Activated CD4-positive, alpha-beta T cell treated with anti-CD3 and anti-CD28 coated beads, Interleukin-2, Interleukin-6, amounts not matched to agents 100 ng/mL and 50 ng/mL, durations not matched to agents 16 hours and 8 hours (primary cell): ENCODE measurements at places on chromosomes 3 and 15.

DNA sequence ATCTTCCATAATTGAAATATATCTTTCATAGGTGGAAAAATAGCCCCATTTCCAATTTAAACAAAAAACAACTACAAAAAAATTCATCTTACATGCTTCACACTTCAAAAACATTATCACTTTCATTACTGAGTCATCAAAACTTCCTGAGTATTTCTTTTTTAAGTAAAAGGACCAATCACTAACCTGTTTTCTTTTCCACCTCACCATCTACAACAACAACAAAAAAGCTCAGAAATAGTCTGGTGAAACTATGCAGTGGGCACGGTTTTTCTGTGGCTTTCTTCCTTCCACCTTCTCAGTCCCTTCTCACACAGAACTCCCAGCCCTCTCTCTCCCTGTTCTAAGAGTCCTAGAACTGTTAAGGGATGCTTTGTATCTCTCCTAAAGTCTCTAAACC, 20.3 kb upstream of the TNIK start:
- peak; percentile 45 for DNase-seq

DNA sequence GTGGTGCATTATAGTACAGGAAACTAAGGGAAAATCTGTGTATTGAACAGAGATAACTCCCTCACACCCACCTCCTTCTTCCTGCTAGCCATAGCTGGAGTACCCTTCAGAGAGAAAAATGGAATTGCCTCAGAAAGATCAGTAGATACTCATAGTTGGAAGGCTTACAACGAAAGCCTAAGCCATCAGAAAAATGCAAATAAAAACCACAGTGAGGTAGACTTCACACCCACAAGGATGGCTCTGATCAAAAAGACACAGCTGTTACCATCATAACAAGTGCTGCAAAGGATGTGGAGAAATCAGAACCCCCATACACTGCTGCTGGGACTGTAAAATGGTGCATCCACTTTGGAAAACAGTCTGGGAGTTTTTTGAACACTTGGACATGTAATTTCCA, 7.4 kb upstream of the DLG1 start:
- peak; percentile 66 for DNase-seq

DNA sequence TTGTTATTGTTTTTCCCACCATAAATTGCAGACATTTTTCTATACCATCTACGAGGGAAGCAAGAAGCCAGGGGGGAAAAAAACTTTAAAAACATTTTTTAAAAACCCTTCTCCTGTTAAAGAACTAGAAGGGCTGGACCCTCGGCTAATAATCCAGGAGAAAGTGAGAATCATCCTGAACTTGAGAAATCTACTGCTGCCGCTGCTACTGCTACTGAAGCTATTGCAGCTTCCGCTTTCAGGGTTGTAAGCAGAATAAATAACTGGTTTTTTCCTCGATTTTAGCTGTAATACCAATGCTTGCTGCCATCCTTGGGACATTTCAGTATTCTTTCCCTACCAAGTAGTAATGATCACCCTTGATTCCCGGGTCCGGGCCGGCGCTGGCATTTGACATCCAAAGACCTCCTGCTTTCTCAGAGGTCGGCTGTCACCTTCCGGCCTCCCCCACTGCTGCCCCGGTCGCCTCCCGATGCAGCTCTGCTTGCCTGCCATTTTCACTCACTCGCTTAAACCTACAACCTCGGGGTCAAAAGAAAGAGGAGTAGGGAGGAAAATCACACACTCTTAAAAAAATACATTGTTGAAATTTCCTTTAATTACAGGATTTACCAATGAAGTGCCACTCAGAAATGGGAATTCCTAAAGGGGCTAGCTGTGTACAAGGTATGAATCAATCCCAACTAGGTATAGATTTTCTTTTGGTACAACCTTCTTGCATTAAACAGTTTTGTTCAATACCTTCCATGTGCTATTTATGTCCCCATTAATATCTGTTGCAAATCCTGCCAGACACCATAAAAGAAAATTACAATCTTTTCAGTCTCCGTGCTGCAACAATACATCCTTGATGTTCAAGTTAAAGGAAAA, 674 bp upstream of the MECOM start:
- no peak for DNase-seq

DNA sequence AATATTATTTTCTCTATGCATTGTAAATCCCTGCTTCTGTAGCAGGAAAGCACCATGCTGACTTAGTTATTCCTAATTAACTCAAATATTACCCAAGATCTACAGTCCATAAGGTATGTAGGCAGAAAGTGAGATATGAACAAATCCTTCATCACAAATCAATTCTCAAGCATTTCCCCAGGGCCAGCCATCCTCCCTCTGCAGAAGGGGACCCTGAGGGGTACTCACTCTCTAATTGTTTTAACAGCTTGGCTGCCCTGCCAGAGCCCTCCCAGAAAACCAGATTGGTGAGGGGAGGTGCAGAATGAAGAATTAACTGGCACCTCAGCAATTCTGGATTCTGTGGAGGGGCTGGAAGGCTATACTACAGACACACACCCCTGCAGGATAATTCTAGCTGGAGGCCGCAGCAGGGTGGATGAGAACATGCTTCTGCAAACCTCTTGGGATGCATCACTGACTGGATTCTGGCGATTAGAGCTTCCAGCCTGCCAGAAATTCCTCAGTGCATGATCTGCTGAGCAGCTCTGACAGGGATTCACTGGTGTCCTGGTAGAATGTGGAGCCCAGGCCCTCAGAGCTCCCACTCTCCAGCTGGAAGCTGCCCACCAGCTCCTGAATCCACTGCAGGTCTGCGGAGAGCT, 88.6 kb upstream of the HERC1 start:
- DNase-seq = no peak

GRCh38 chr15:87345961-87346360, 910.6 kb downstream of the NTRK3 start:
- DNase-seq = no peak

DNA sequence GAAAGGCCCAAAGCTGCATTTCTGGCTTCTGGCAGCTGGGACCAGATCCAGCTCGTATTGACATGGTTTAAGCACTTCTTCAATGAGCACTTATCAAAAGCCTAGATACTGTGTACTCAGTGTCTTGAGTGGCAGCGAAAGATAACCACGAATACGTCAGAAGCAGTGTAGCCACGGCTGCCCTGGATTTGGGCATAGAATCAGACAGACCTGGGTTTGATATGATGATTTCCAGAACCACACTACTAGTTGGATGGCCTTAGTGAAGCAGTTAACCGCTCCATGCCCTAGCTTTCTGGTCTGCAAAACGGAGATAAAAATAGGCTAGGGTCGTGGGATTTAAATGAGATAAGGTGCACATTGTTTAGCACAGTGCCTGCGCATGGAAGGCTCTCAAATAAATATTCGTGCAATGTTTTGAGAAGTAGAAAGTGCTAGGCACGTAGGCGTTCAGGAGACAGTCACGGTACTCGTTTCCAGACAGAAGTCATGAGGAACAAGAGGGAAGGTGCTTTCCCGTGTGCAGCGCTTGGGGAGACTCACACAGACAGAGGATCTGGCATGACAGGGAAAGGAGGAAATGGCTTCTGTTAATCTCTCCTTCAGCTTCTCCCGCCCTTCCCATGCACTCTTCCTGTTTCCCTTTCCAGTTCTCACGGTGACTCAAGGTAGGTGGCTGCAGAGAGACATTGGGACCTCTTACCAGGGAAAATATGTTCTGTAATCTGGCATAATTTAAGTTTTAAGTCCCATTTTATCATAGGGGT, 70.3 kb downstream of the CCNL1 start:
- DNase-seq = no peak

DNA sequence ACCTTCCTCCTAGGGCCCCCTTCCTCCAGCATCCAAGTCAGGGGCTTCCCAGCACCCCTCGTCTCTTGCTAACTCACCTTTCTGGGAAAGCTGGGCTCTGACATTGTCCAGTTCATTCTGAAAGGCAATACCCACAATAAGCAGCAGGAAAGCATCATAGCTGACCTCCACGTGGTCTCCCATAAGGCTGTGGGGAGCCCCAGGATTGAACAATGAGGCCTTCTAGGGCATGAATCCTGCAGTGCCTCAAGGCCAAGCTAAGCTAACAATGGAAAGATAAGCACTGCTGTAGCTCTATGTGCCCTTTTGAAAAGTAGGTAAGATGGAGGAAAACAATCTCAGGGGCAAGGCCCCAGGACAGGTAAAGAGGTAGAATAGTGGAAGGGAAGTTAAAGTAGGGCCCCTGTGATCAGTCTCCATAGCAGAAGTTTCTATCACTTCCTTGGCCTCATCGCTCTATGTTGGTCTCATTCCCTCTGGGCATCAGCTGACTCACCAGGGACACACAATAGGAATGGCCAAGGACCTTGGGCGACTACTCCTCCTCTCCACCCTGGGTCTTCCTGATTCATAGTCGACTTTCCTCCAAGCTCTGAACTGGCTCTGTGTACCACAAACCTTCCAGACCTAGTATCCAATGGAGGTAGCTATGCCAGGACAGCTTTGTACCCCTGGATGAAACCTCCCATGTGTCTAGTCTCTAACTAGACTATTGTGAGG, 11.7 kb downstream of the TRAIP start:
- DNase-seq = no peak

DNA sequence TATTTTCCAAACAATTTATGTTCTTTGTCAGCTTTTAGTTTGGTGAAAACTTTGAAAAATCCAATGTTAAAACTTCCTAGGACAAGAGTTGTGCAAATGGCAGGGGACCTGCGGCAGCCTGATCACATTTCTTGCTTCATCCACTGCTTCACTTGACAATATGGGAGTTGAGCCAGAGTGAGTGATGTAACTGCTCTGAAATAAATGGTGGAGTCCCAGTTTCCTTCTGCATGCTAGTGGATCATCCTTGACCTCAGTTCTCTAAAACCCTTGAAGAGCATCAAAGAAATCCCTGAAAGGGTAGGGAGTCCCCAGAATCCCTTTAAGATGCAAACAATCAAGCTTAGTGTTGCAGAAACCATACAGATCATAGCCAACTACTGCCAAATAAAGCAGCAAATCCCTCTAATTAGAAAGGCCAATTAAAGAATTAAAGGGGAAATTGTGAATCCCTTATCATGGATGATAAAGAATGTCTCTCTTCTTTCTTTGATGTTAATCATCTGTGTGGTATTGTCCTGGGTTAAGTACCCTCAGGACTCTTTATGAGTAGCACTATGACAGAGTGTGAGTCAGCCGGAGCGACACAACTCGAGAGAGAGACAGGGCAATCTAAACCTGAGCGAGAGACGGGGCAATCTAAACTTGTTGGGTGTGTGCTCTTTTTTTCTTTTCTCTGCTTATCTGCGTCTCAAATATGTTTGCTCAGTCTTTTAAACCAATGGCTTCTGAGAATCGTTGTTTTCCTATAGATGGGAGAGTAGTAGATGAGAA, 41.8 kb upstream of the GAP43 start:
- peak; percentile 5 for DNase-seq

- peak; percentile 64 for DNase-seq
Measured at GRCh38 chr3:10757021-10757820, 58.8 kb upstream of the SLC6A11 start.

DNA sequence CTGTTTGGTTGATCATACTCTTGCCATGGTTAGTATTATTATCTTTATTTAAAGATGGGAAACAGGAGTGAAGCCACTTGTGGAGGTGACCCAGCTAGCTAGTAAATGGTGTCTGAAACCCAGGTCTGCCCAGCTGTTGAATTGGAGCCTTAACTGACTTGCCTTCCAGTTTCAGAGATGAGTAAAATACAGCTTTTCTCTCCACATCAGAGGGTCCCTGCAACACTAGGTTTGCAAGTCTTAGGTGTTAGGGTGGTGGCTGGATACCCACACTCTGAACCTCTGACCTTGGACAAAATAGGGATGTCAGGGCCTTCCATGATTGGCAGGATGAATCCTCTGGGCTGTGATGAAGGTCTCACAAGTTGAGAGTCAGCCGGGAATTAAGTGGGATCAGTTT, 4.1 kb downstream of the FLNB start:
- no peak for DNase-seq

DNA sequence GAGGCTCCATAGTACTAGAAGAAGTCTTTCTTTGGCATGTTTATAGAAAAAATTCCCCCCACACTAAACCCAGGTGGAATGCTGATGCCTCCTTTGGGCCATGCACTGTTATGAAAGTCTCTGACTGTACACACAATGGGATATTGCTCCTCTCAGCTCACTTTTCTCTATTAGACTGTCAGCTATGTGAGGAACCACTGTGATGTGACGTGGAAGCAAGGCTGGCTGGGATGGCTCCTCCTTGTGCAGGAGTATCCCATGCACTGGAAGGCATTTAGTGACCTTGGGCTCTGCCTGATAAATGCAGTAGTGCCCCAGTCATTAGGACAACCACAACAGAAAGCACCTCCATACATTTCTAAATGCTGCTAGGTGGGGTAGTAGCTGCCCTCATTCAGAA, 5.7 kb upstream of the FRMD4B start:
- no peak for DNase-seq

DNA sequence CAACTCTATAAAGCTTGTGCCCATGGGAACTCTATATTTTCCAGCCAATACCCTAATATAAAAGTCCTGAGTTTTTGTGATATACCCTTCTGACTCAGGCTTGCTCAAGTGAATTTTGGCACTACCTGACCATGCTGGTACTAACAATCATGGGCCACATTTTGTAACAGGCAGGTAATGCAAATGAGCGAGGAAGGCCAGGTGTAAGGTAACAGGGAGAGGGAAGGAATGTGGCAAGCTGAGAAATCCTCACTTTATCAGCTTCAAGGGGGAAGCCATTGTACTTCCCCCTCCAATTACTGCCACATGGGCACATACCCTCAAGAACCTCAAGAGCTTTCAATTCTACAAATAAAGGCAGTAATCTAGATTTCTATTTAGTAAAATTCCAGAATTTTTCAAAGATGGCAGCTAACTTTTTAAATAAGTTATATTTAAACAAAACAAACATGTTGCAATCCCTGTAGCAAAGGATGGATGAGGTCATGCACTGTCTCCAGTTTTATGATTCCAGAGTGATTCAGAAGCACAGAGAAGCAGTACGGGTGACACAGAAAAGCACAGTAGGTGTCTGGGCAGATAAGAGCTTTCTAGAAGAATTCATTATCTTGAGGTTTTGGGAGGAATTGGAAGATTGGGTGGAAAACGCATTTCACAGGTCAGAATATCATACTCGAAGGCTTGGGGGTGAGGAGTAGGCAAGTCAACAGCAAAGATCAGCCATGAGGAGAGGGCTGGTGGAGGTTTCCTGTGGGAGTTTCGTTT, 87.6 kb downstream of the FOXP1 start:
- peak; percentile 63 for DNase-seq

DNA sequence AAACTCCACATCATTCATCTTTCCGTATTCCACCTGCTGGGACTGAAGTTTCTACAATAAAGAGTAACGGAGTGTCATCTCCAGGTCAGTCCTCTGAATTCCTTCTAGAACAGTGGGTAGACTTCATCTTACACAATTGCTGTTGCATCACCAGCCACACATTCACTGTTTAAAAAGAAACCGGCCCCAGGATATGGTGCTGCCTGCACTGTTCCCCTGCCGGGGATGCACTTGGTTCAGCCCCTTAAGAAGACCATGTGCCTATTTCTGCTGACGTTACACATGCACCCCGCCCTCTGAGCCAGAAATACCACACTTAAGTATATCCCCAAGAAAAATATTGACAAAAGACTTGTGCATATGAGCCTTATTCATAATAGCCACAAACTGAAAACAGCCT, 233.4 kb downstream of the FEZF2 start:
- DNase-seq = no peak

GRCh38 chr3:146948186-146948585, 343.0 kb upstream of the PLSCR5 start:
- DNase-seq = no peak

- no peak for DNase-seq
Measured at GRCh38 chr3:63631670-63632069, 20.8 kb upstream of the SNTN start.
